C1 segment of cervical spinal cord (tissue), 14 donors: ENCODE measurements at places on chromosomes 3 and 15.

GRCh38 chr15:36797128-36797527 is 217.7 kb downstream of the CDIN1 start:
- no peak for DNase-seq

- no peak for DNase-seq
Measured at GRCh38 chr3:115156046-115156654, 9.1 kb upstream of the ZBTB20 start.

DNA sequence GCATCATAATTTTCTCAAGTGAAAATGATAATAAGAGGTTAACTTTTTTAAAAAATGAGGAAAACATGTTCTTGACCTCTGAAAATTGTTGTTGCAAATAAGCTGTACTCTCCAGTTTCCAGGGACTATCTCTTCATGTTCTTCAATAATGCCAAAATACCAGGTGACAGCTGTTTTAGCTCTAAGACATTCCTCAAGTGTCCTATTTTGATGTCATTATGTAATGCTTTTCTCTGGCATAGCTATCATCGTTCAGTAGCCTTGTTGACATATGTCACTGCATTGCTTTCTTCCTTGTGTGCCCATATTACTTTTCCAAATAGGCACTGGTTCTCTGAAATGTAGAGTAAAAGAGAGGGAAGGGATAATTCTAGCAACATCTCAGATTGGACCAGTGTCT is 5.7 kb upstream of the FILIP1L start:
- no peak for DNase-seq

DNA sequence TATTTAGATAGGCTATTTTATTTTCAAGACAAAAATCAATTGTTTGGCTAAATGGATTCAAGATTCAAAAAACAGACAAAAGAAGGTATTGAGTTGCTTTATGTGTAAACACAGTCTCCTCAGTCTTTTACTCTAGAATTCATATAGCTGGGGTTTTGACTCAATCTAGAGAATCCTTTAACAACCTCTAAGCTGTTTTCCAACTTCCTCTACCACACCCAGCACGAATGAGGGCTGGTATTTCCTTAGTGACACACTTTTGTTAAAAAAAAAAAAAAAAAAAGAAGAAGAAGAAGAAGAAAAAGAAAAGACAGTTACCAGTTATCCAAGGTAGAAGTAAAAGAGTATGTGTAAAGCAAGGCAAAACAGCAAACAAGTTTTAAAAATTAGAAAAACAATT is 732.8 kb upstream of the GOLIM4 start:
- no peak for DNase-seq

GRCh38 chr3:101950985-101951733 is 101.8 kb downstream of the NFKBIZ start:
- no peak for DNase-seq

DNA sequence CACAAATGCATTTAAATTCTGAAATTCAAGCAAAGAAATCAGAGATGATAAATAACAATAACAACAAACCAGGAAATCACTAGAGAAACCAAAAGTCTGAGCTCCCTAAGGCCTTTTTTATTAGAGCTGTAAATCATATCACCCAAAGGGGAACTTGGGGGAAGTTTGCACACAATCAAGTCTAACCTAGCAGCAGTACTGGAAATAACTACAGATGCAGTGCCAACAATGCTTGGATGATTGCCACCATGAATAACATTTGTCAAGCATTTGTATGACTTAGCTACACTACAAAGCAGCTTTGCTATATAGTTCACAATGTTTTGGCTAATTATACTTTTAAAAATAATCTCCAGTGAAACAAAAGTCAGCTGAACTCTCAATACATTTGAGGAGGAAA is 27.8 kb downstream of the SHQ1 start:
- DNase-seq = no peak

GRCh38 chr3:81214631-81215030 is 546.8 kb downstream of the GBE1 start:
- no peak for DNase-seq

- no peak for DNase-seq
Measured at GRCh38 chr3:197426121-197426566, 127.7 kb upstream of the DLG1 start.

DNA sequence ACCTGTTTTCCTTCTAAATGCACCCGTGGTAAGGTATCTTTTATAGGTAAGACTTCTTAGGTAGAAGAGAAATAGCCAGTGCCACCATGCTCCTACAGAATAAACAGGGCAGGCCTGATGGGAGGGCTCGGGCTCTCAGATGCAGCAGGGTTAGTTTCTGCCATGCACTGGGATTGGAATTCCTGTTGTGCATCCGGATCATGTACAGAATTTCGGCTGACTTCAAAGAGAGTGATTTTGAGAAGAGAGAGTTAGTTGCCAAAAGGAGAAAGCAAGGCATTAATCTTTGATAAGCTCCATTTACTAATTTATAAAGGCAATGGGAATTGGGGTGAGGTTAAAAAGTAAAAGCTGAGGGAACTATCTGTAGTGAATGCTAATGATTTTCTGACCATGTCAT is 211.2 kb downstream of the WDR72 start:
- DNase-seq = no peak

DNA sequence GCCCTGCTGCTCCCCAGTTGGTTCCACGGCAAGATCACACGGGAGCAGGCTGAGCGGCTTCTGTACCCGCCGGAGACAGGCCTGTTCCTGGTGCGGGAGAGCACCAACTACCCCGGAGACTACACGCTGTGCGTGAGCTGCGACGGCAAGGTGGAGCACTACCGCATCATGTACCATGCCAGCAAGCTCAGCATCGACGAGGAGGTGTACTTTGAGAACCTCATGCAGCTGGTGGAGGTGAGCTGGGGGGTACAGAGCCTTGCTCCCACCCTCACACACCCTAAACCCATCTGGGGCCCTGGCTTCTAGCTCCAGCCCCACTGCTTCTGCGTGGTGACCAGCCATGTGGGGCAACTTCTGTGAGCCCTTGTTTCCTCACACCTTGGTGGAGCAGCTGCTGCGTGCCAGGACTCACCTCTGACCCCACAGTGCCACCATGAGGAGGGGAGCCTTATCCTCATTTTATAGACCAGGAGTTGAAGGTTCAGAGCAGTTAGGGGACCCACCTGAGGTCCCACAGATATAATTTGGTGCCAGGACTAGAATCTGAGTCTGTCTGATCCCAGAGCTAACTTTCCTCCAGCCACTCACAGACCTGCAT is 13.3 kb upstream of the LMAN1L start:
- no peak for DNase-seq

- DNase-seq = no peak
Measured at GRCh38 chr3:111787556-111788463, 71.3 kb upstream of the PHLDB2 start.

GRCh38 chr15:98960555-98961050 is 47.0 kb downstream of the PGPEP1L start:
- no peak for DNase-seq

- DNase-seq = no peak
Measured at GRCh38 chr3:59553076-59553475, 503.3 kb upstream of the CFAP20DC start.

DNA sequence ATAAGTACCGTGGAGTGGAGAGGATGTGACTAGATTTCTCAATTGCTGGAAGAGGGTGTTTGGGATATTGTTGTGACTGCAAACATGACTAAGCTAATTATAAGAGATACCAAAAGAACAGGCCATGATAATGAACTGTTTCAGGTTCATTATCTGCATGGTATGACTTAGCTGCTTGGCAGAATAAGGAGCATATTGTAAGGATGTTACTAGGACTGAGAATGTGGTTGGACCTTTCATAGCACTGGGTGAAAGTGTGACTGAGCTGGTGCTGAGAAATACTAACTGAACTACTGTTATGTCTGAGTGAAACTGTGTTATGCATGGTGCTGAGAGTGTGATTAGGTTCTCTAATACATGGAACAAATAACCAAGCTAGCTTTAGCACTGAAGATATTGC is 11.0 kb downstream of the SCN10A start:
- no peak for DNase-seq

DNA sequence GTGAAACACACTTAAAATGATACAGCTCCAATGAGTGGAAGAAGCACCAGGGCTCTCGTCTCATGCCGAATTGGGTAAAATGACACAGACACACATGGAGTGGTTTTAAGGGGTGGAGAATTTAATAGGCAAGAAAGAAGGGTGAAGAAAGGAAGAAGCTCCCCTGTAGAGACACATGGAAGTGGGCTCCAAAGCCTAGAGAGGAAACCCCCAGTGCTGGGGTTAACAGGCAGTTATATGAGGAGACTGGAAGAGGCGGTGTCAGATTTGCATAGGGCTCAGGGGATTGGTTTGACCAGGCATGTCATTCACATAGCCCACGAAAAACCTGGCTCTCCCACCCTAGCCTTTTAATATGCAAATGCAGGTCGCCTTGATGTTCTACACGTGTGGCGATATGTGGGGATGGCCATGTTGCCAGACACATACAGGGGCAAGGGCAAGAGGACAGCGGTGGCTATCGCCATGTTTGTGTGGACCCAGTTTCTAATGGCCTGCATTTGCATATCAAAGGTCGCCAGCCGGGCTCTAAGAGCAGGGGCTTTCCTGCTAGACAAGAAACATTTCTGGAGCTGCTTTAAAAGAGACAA is 1.9 kb upstream of the DPH6 start:
- DNase-seq = no peak

- DNase-seq = no peak
Measured at GRCh38 chr15:59237119-59237855, 30.6 kb downstream of the LDHAL6B start.

- no peak for DNase-seq
Measured at GRCh38 chr3:169629895-169630294, 33.6 kb downstream of the MECOM start.

GRCh38 chr3:15653321-15653720 is 51.8 kb downstream of the BTD start:
- no peak for DNase-seq

DNA sequence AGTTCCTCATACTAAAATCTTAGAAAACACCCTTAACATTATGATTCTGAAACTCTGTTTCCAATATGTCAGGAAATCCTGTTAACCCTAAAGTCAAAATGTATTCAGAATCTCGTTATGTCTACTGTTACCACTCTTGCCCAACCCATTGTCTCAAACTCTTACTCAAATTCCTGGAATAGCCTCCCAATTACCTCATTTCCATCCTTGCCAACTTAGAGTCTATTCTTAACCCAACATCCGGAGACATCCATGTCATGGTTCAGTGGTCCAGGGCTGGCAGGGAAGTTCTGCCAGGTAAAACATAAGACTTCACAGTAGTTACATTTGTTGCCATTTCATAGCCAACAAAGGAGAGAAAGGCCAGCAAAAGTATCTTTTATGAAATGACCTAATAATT is 593.9 kb downstream of the PYDC2 start:
- no peak for DNase-seq

- DNase-seq = no peak
Measured at GRCh38 chr15:56969265-56969895, 50.9 kb downstream of the TCF12 start.

DNA sequence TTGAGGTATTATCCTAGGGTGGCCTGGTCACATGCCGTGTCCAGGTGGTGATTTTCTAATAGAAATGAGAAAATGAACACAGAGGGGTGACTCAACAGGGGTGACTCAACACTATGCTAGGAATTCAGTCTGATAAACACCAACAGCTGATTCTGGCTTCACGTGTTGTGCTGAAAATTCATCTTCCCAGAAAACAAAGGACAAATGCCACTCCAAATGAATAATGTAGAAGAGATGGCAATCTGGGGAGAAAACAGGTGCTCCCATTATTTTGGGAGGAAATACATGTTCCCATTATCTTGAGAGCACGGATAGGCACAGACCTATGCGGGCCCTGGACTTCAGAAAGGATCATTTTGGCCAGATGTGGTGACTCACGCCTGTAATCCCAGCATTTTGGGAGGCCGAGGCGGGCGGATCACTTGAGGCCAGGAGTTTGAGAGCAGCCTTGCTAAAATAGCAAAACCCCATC is 101.2 kb upstream of the MEX3B start:
- DNase-seq = no peak

DNA sequence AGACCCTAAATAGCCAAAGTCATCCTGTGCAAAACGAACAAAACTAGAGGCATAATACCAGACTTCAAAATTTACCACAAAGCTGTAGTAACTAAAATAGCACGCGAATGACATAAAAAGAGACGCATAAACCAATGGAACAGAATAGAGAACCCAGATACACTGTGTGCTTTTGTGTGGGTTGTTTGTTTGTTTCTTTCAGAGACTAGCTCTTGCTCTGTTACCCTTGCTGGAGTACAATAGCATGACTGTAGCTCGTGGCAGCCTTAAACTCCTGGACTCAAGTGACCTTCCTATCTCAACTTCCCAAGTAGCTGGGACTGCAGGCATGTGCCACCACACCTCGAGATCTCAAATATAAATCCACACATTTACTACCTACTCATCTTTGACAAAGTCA is 1314.6 kb upstream of the GBE1 start:
- DNase-seq = no peak

- DNase-seq = no peak
Measured at GRCh38 chr3:152350776-152351175, 82.0 kb downstream of the MBNL1 start.

DNA sequence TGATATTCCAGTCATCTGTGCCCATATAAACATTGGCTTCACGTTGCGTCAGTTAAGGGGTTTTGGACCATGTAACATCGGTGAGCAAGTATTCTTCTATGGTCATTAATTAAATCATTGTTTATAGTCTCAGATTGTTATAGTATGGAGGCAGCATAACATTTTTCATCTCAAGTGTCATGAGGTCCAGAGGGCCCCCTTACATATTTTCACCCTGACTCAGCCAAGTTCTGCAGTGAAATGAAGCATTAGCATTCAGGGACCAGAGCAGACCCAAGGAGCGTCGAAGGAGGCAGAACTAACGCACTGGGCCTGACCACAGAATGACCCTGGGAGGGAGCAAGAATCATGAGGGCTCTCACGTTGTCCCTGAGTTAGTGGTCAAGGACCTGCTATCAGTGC is 171.5 kb downstream of the LRTM1 start:
- no peak for DNase-seq

GRCh38 chr15:97014001-97014400 is 683.5 kb downstream of the NR2F2 start:
- DNase-seq = no peak
